ENCODE measurements at places on chromosomes 5 and 9.
A peak's percentile ranks its signal among the peaks of the same experiment; 100 is the strongest.

- peak; percentile 41 for DNase-seq
Observed at GRCh38 chr5:10797261-10797660, 36.2 kb upstream of the DAP start.

GRCh38 chr9:136881691-136882108, 4.6 kb upstream of the TRAF2 start:
- peak; percentile 83 for DNase-seq

- DNase-seq: no peak
Observed at GRCh38 chr9:135252980-135253304, 165.5 kb downstream of the OLFM1 start.

- DNase-seq: no peak
Observed at GRCh38 chr5:179823937-179824744, 3.4 kb downstream of the SQSTM1 start.

GRCh38 chr9:2060424-2060823, 45.3 kb downstream of the SMARCA2 start:
- no peak for DNase-seq

GRCh38 chr5:86465052-86465838, 152.5 kb upstream of the COX7C start:
- peak; percentile 34 for DNase-seq

GRCh38 chr5:132865668-132866341, 464 bp downstream of the GDF9 start:
- DNase-seq: no peak

DNA sequence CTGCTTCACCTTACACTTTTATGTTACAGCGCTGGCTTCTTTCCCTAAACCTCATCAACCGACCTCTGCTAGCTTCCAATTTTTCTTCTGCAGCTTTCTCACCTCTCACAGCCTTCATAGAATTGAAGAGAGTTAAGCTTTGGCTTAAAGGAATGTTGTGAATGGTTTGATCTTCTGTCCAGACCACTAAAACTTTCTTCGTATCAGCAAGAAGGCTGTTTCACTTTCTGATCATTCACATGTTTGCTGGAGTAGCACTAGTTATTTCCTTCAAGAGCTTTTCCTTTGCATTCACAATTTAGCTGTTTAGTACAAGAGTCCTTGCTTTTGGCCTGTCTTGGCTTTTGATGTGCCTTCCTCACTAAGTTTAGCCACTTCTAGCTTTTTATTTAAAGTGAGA, 49.5 kb downstream of the NR3C1 start:
- peak; percentile 24 for DNase-seq

DNA sequence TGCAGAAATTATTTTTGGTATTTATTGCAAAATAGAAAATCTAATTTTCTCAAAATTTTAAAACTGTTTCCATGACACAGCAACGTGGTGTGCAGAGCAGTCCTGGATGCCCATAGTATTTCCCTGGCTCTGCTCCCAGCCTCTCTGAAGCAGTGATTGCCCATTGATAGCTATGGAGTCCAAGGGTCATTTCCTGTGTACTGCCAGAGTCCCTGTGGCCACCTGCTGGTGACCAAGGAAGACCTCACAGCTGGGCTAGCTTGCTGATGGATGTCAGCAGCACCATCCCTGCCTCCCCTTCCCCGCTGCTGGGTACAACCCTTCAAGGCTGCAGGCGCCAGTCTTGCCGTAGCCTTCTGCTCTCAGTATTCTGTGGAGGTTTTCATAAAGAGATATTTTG, 184.1 kb downstream of the DIRAS2 start:
- peak; percentile 2 for DNase-seq

- no peak for DNase-seq
Observed at GRCh38 chr5:125365747-125366146, 619.3 kb upstream of the ZNF608 start.

DNA sequence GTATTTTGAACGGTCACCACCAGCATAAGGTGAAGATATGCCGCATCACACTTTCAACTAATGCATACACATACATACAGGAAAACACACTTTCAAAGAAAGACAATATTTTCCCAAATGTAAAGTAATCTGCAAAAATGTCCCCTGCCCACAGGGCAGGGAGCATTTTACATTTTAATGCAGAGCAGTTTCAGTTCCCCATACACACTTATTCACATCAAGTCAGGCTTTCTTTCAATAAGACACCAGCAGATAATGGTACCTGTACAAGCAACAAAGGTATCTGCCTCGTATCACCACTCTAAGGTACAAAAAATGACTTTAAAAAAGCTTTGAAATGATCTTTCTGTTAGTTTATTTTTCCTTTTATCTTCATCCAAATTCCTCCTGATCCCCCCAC, 247.1 kb upstream of the CCNG1 start:
- DNase-seq: no peak

GRCh38 chr5:35540002-35540401, 77.7 kb upstream of the SPEF2 start:
- no peak for DNase-seq

DNA sequence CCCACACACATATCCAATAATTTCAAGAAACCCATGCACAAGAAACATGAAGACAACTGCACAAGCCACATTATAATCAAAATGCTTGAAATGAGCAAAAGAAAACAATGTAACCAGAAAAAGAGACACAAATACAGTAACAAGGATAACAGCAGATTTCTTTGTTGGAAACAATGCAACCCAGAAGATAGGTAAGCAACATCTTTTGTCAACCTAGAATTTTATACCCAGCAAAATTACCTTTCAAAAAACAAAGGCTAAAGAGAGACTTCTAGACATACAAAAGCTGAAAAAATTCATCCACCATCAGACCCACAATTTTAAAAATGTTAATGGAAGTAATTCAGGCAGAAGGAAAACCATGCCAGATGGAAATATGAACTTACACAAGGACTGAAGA, 5.0 kb upstream of the COL23A1 start:
- peak; percentile 13 for DNase-seq

- peak; percentile 93 for DNase-seq
Observed at GRCh38 chr9:97632248-97632984, 752 bp downstream of the TSTD2 start.

DNA sequence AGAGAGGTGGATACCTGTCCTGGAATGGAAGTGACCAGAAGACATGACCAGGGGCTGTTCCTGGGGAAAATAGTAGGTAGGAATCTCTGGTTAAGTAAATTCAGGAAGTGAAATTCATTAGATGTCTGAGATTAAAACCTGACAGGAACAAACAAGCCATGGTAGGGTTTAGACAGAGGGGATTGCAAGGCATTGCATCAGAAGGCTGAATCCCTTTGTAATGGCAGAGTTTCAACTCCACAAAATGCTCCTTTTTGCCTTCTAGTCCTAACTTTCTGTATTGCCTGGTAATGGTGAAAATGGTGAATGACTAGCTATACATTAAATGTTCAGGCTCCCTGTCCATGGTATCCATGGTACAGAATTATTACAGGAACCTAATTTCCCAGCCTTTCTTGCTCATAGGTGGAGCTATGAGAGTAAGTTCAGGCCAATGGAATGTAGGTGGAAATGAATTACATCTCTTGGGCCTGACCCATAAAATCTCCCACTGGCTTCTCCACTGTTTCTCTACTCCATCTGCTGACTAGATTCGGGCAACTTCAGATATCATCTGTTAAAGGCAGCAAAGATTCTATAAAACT, 113.4 kb upstream of the CNTLN start:
- peak; percentile 73 for DNase-seq

DNA sequence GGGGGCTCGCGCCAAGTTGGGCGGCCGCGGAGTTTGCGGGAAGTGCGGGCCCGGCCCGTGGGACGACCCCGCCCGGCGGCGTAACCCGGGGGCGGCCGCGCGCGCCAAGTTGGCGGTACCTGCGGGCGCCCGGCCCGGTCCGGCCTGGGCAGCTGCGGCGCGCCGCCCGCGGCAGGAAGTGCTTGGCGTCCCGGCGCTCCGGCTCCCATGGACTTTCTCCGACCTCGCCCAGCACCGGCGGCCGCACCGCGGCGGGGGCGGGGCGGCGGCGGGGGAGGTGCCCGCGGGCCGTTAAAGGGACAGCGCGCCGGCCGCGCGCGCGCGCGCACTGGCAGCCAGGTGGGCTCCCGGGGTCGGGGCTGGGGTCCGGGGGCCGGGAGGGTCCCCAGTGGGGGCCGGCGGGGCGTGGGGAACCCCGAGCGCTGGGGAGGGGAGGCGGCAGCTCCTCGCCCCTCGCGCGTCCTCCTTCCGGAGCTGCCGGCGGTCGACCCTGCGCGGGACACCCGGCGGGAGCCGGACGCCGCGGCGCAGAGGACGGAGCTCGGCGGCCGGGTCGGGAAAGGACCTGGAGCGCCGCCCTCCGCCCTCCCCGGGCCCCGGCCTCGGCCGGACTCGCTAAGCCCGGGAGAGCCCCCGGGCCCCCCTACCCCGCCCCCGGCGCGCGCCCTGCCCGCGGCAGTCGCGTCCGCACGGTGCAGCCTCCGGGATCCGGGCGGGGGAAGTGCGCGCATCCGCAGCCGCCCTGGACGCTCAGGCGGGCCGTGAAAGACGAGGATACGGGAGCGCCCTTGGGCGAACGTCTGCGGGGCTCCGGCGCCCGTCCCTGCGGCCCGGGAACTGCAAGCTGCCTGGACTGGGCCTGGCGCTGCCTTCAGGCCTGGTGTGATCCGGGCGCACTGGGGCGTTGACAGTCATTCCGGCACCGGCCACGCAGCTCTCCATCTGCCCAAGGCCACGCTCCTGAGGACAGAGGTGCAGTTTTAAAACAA, at the start of gene NACC2:
Gene NACC2, minus strand, starts transcription at position 220 of the 989 bp plus-strand sequence. CDS start 44,768 bp downstream, outside the sequence.
- peak; percentile 52 for DNase-seq

DNA sequence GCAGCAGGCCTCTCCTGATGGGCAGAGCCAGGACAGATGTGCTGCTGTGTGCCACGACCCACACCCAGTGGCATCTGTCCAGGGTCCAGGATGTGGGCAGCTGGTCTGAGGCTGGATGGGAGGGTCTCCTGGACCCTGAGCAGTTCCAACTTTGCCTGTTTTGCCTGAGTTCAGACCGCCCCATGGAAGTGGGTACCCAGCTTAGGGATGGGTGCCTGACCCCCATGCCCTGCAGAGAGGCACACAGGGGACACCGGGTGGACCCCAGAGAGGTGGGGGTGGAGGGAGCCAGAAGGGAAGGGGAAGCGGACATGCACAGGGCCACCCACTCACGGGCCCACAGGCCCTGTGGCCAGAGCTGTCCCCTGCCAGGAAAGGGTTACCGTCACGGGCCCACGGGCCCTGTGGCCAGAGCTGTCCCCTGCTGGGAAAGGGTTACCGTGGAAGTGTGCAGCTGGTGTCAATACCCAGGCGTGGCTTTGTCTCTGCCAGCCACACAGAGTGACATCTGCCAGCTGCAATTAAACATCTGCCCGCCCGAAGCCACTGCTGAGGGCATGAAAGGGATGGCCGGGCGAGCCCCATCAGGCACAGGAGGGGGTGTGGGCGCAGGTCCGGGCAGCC, 50.0 kb downstream of the NACC2 start:
- DNase-seq: no peak

DNA sequence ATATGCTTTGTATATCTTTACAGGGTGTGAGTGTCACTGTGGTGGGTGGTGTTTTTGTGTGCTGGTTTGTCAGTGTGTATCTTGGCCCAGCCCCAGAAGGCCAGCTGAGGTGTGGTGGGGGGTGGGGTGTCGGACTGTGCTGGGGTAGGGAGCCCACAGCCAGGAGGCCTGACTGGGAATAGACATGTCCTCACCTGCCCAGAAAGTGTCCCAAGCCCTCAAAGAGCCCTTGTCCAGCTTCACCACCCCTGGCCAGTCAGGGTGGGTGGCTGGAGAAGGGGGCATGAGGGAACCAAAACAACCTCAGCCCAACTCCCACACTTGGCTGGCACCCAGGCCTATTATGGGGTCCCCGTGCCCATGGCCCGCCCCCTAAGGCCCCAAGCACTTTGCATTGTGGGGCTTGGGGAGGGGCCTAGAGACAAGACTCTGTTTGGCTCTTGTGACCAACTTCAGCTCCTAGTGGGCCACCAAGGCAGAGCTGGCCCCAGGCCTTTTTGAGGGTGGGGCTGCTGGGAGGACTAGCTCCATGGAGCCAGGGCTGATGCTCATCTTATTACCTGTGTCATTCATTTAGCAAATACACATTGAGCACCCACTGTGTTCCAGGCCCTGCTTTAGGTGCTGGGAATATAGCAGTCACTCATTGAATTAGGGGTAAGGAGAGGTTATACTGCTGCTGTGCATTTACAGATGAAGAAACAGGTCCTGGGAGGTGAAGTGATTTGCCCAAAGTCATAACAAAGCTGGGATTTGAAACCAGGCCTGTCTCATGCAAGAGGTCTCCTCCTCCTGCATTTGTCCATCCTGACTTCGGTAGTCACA, 56.2 kb upstream of the PSD2 start:
- no peak for DNase-seq

GRCh38 chr5:158117467-158118160, 258.7 kb upstream of the CLINT1 start:
- no peak for DNase-seq

DNA sequence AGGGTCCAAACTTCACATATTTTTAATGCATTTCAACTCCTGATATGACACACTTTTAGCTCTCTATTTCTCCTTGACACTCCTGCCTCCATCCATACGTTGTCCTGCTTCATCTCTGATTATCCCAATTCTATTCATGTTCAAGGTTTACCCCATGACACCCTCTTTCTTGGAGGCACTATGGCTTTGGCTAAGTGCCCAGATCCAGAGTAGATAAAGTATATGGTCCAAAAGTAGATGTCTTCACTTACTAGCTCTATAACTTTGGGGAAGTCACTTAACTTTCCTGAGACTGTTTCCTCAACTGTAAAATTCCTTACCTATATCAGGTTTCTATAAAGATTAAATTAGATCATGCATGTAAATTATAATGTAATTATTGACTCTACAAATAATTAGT, 36.1 kb downstream of the SLC22A5 start:
- peak; percentile 65 for DNase-seq

- no peak for DNase-seq
Observed at GRCh38 chr5:56898213-56898612, 11.2 kb upstream of the SETD9 start.

GRCh38 chr9:97918611-97919010, 3.7 kb downstream of the TRMO start:
- DNase-seq: peak; percentile 66

GRCh38 chr5:119991625-119992024, 362.3 kb downstream of the FAM170A start:
- no peak for DNase-seq

DNA sequence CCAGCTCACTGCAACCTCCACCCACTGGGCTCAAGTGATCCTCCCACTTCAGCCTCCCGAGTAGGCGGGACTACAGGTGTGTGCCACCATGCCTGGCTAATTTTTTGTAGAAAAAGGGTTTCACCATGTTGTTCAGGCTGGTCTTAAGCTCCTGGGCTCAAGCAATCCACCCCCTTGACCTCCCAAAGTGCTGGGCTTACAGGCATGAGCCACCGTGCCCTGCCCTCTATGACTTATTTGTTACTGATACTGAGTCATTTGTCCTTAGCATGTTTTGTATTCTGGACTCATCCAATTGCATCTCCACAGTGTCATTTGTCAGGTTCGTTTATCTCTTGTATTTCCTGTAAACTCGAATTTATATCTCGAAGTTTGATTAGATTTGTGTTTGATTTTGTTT, 2.7 kb upstream of the ITK start:
- no peak for DNase-seq

- DNase-seq: no peak
Observed at GRCh38 chr5:114734238-114734637, 372.4 kb downstream of the KCNN2 start.

GRCh38 chr9:88075966-88076285, 62.3 kb downstream of the SPATA31C2 start:
- no peak for DNase-seq
